Foreskin keratinocyte (primary cell): ENCODE measurements at places on chromosomes 5 and 9. TPM values are rescaled to one million over a fixed set of nuclear protein-coding genes. Genes with fewer than 3 reads are reported as not detected.

GRCh38 chr9:25889661-25890060 lies 211.4 kb upstream of the TUSC1 start:
- no peak for DNase-seq

DNA sequence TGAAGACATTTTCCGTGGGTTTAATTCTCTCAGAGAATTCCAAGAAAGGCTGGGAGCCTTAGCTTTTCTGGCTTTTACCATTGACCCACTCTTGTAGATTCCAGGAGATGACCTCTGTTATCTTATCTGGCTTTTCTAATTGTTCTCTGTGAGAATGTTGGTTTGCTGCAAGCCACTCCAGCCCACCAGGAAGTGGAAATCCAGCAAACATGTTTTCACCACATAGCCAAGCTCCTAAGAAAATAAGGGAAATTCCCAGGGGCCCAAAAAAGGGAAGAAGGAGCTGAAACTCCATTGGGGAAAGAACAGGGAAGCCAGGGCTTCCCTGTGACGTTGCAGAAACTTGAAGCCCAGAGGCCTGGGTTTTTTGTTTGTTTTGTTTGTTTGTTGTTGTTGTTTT lies 19.7 kb downstream of the GPR107 start:
- no peak for DNase-seq

GRCh38 chr9:36625006-36625615 lies 52.4 kb downstream of the MELK start:
- peak; percentile 64 for DNase-seq

GRCh38 chr5:42940853-42941252 lies 99.3 kb downstream of the ANXA2R start:
- no peak for DNase-seq

IFNB1 gene
- not detected in 2 replicates for total RNA-seq

GRCh38 chr5:156411185-156411613 lies 84.2 kb downstream of the SGCD start:
- DNase-seq, result no peak

SIGMAR1 gene
- total RNA-seq, result 134 and 155 TPM in 2 replicates

FBXL17 gene
- 6.3 and 8.0 TPM in 2 replicates for total RNA-seq

DNA sequence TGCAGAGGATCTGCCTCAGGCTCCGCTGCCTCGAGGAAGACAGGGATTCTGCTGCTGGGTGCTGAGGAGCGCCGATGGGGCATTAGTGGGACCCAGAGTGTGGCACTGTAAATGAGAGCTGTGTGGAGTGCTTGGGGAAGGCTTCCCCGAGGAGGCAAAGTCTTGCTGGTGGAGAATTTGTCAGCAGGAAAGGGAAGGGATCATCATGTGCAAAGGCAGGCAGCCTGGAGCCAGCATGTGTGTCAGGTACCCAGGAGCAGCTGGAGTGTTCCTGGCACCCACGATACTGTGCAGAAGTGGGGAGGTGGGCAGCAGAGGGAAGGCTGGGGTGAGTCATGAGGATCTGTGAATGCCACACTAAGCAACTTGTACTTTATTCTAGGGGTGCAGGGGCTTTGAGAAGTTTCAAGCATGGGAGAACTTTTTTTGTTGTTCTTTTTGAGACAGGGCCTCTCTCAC lies 12.3 kb downstream of the B4GALT7 start:
- DNase-seq, result no peak

CACFD1 gene
- 2.2 and 3.9 TPM in 2 replicates for total RNA-seq

DNA sequence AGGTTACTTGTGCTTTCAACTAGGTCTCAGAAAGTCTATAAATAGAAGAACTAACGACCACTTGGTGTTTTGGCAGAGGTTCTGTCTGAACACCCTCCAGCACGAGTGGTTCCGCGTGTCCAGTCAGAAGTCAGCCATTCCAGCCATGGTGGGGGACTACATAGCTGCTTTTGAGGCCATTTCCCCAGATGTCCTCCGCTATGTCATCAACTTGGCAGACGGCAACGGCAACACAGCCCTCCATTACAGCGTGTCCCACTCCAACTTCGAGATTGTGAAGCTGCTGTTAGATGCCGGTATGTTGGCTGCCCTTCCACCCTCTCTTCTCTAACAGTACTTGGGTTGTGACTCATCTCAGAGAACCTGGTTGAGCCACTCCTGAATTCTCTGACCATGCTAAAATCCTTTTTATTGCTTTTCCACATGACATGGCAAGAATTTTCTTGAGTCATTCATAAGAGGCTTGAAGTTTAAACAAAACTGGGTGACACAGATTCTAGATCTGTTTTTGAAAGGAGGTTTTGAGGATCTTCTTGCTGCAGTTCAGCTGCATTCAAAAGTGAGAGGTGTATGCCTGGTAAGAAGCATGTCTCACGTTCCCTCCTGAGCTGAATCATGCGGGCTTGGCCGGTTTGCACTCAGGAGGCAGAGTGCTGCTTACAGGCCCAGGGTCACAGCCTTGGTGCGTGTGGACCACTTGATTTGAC lies 103.1 kb upstream of the DMRT1 start:
- peak; percentile 91 for DNase-seq

SLC6A19 gene
- not detected in 2 replicates for total RNA-seq

IZUMO3 gene
- not detected in 2 replicates for total RNA-seq

PCDHGC5 gene
- total RNA-seq, result 0.42 and 1.5 TPM in 2 replicates

CDX1 gene
- total RNA-seq, result not detected in 2 replicates

TRIP13 gene
- 43.4 and 58.3 TPM in 2 replicates for total RNA-seq

GRCh38 chr5:135426102-135427082 lies 20.8 kb downstream of the DCANP1 start:
- no peak for DNase-seq

DNA sequence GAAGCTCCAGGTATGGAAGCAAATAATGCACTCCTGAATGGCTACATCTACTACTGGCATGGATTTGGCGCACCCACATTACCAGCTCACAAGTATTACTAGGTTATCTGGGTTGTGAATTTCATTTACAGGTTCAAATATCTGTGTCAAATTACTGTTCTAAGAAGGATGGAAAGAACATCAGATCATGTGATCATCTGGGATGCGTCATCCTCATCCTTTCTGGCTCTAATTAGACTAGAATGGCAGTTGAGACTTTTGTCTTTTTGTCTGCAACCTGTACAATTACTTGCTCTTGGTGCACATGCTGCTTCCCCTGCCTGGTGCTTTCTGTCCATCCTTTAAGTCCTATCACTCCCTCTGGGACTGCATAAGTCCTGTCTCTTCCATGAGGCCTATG lies 64.1 kb downstream of the PJA2 start:
- no peak for DNase-seq

DNA sequence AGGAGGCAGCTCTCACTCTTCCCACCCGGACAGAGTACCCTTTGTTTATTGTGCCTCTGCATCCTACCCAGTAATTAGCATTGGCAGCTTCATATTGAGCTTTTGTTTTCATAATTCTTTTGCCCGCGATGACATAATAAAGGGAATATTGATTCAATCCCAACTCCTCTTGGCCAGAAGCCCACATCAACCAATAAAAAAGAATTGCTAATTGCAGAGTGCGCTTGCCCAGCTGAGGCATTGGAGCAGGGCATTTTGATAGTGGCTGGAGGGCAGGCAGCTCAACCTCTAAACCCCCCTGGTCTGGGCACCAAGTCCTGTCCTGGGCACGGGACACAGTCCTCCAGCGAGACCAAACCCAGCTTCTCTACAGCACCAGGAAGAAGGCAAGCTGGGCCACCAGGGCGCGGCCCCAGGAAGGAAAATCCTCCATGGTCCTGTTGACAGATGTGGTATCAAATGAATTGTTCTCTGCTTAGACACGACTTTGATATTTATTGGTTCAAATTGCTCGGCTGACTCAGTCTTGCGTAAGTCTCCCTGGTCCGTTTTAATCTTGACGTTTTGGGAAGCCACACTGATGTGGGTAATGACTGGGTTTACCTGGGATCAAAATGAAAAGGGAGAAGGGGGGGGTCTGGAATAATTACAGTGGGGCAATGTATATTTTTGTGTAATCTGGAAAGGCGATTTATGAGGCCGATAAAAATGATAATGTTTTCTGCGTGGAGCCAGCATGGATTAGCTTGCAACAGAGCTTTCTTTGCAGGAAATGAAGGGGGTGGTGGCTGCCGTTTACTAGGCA lies 220.7 kb upstream of the MSX2 start:
- peak; percentile 92 for DNase-seq

GRCh38 chr5:58455066-58455465 lies 4.8 kb downstream of the PLK2 start:
- DNase-seq, result no peak

DNA sequence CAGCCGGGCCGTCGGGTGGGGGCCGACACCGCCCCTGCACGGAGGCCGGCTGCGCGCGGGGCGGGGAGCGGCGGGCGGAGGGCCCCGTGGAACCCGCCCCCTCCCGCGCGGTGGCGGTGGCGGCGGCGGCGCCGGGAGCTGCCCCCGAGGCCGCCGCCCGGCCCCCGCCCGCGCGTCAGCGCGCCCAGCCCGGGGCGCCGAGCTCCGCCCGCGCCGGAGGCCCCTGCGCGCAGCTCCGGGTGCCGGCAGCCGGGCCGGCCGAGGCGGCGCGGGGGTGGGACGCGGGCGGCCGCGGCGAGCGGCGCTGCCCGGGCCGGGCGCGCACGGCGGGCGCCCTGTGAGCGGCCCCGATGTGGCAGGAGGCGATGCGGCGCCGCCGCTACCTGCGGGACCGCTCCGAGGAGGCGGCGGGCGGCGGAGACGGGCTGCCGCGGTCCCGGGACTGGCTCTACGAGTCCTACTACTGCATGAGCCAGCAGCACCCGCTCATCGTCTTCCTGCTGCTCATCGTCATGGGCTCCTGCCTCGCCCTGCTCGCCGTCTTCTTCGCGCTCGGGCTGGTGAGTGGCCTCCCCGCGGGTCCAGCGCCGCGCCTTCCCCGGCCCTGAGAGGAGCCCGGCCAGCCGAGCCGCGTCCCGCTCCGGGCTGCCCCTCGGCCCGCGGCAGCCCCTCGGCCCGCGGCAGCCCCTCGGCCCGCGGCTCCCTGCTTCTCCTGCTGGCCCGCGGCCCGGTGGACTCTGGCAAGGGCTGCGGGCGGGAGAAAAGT lies at the start of gene ADCY2:
Gene ADCY2 (plus strand): TSS at position 192 of the 766 bp plus-strand sequence. CDS start 159 bp downstream, at position 351.
- no peak for DNase-seq

DNA sequence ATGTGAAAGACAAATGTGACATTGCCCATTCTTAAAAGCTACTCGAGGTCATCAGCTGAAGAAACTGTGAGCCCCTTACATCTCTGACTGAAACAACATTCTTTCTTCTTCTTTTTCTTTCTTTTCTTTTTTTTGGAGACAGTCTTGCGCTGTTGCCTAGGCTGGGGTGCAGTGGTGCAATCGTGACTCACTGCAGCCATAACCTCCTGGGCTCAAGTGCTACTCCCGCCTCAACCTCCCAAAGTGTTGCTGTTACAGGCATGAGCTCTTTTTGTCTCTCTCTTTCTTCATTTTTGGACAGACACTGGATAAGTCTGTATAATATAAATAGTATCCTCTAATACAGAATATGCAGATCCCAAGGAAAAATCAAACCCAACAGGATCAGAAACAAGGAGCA lies 263.7 kb upstream of the KLF9 start:
- DNase-seq, result no peak

DNA sequence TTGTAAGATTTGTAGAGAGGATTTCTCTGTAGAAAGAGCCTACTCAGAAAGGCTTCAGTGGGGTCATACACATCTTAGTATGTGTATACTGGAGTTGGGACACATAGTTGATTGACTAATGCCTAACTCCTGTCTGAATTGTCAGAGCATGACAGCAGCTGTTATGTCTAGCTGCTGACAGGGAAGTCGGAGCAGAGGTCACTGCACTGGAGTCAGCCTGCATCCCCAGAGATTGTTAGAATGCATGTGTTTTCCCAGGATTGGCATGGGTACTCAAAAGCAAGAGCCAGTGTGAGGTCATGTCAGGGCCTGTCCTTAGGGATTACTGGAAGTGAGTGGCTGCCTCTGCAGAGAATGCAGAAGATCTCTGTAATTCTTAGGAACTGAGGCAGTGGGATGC lies 82.7 kb downstream of the ITGA1 start:
- DNase-seq, result peak; percentile 40

- peak; percentile 58 for DNase-seq
These were observed 127.9 kb downstream of the EFNA5 start for GRCh38 chr5:107542831-107543231.

- DNase-seq, result no peak
These were observed 55.6 kb upstream of the LMX1B start for GRCh38 chr9:126558051-126558665.

GRCh38 chr5:18311266-18311665 lies 677.0 kb downstream of the TAF11L14 start:
- no peak for DNase-seq

- peak; percentile 15 for DNase-seq
These were observed 72.0 kb downstream of the PDE8B start for GRCh38 chr5:77282337-77283027.

DNA sequence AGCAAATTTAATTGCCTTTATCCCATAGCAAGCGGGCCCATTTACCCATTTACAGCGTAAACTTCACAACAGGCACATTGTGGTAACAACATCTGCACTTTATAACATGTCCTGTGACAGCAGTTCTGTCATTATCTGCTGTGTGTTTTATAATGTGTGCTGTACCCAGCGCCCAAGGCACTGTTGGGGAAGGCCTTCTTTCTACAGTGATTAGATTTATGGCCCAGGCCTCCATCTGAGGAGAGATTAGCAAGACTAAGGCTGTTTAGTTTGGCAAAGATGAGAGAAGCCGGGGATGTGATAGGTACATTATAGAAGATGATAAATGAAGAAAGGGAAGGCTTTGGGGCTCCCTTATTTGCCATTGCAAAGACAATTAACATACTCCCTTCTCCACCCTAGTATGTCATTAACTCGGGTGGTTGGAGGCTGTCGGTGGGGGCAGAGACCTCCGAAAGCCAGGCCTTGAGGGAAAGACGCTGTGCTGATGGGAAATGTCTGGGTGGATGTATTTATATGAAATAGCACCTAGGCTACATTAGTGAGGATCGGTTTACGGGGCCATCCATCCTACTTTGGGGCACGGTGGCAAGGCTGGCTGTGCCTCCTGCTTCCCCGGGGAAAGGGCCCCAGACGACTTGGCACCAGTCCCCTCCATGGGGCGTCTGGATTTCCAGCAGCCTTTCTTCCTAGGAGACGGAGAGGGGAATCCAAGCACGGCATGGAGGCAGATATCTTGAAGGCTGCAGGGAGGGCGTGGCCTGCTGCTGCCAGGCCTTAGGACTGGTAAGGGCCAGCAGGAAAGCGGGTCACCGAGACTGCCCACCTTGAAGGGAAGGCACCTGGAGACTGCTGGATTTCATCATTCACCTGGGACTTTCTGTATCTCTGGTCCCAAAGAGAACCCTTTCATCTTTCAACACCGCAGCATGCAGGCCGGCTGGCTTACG lies 64.3 kb upstream of the PTCH1 start:
- no peak for DNase-seq

CARTPT gene
- total RNA-seq, result not detected in 2 replicates

- DNase-seq, result no peak
These were observed 105.8 kb downstream of the ISL1 start for GRCh38 chr5:51488803-51489642.

RARS1 gene
- total RNA-seq, result 116 TPM in 2 replicates

DNA sequence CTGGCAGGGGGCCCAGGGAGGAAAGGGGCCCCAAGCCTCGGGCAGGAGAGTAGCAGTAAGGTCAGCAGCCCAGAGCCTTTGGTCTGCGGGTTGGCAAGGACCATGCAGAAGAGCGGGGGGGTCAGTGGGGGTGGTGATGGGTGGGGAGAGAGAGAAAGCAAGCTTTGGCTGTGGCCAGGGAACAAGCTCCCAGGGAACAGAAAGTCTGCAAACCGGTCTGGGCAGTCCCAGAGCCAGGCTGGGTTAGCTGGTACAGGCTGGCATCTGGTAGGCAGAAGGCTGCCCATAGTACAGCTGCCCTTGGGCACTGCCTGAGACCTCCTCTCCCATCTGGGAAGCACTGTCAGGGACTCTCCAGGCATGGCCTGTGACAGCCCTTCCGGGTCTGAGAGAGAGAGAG lies 10.5 kb upstream of the EPB41L4B start:
- no peak for DNase-seq

PLAC8L1 gene
- total RNA-seq, result not detected in 2 replicates

ANKRD18A gene
- 6.4 and 8.4 TPM in 2 replicates for total RNA-seq
